ENCODE measurements at places on chromosomes 13 and 19.

- DNase-seq = no peak
Observed at GRCh38 chr13:98446234-98446621, 130.7 kb downstream of the STK24 start.

DNA sequence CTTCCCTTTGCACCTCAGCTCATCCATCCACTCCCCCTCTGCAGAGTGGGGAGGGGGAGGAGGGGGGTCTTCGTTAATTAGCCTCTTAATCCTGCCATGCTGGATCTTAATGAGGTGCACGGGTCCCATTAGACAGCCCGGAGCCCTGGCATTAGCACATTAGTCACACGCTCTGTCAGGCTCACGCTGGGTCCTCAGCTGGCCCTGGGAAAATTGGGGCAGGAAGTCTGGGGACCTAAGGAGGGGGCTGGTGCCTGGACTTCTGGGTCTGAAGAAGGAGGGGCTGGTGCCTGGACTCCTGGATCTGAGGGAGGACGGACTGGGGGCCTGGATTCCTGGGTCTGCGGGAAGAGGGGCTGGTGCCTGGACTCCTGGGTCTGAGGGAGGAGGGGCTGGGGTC lies 444 bp upstream of the NCCRP1 start:
- no peak for DNase-seq

DNA sequence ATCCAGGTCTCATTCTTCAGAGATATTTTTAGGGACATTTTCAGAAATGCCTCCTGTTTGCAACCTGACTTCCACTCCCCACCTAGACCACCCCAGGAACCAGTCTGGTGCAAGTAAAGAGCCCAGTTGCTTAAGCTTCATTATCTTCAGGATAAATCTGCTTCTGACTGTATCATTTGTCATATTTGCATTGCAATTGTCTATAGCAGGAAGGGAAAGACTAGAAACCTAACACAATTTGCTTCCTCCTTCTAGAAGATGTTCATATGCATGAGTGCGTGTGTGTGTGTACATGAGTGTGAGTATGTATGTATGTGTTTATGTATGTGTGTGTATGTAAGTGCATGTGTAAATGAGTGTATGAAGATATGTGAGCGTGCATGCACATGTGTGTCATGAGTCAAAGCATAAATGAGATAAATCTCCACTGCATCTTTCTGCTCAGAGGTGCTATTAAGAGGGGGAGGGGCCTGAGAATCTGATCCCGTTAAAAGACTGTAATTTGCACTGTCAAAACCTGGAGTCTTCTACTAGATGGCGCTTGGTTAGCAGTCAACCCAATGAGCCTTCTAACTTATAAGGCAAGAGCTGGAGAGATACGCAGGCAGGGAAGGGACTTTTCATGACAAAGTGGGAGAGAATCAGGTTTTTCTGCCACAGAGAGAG lies 178.8 kb upstream of the KL start:
- no peak for DNase-seq

GRCh38 chr19:48619692-48620585 lies 633 bp downstream of the SPHK2 start:
- no peak for DNase-seq

DNA sequence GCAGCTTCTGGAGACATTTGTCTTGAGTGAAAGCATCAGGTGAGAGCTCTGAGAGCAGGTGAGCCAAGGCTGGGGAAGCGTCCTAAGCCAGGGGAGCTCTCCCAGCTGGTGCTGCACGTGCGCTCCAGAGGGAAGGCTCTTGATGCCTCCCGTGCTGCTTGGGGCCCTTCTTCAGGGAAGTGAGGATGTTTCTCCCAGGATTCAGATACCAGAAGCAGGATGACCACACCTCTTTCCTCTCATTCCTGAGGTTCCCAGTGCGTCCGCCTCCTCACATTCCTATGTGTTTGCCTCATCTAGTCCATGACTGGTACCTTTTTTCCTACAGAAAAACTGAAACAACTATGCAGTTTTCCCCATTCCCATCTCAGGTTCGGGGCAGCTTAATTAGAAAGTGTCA lies 231.0 kb upstream of the IRS2 start:
- no peak for DNase-seq

DNA sequence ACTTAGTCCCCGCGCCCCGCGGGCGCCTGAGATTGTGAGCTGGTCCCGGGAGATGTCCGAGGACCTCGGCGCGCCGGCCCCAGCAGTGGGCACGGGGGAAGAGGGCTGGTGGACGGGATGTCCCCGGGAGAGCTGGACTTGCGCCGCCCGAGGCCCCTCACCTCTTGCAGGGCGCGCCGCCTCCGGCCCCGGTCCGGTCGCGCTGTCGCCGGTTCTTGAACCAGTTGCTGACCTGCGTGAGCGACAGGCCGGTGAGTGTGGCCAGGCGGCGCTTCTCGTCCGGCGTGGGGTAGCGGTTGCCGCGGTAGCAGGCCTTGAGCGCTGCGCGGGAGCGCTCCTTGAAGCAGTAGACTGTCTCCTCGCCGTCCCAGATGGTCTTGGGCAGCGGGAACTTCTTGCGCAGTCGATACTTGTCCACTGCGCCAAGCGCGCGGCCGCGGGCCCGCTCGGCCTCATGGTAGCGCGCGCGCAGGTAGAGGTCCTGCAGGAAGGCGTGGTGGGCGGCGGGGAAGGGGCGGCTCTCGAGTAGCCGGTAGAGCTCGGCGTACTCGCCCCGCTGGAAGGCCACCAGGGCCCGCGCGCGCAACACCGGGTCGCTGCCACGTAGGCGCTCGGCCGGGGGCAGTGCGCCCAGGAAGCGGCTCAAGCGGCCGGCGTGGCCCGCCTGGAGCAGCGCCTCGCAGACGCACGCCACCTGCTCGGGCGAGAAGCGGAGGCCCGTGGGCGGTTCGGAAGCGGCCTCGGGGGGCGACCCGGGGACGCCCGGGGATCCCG lies 984 bp downstream of the SIX5 start:
- peak; percentile 77 for DNase-seq

GRCh38 chr19:18607226-18608101 lies 865 bp upstream of the CRLF1 start:
- no peak for DNase-seq

DNA sequence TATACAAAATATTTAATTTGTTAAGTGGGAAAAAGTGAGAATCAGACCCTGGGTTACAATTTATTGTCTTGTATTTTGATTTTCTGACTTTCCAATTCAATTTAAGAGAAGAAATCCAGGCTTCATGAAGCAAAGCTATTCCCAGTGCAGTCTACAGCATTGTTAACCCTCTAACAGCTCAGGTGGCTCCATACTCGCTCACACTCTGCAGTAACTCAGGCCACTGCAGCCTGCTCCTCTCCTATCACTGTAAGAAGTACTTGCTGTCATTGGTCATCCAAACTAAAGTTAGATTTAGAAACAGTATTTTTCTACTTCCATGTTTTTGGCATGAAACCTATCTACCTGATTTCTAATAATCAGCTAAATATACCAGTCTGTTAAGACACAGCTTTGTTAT lies 830.3 kb downstream of the PCDH9 start:
- DNase-seq = no peak

- no peak for DNase-seq
Observed at GRCh38 chr13:19838865-19839275, 24.6 kb downstream of the ZMYM5 start.

DNA sequence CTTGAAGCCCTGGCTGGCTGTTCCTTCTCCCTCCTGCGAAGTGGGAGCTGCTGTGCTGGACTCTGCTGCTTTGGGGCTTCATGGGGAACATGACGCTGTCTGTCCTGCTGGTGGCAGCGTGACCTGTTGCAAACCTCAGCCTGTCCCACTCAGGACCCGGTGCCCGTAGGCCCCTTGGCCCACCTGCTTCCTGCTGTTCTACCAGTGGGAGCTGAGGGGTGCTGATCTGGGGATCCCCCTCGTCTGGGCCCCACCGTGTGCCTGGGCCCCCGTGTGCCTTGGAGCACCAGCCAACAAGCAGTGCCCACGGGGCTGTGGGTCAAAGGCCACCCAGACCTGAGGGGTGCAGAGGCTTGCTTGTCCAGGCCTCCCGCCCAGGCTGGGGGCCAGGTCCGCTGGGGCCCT lies 5.3 kb downstream of the SPPL2B start:
- DNase-seq = no peak

GRCh38 chr13:113493315-113493951 lies 2.9 kb upstream of the DCUN1D2 start:
- no peak for DNase-seq

DNA sequence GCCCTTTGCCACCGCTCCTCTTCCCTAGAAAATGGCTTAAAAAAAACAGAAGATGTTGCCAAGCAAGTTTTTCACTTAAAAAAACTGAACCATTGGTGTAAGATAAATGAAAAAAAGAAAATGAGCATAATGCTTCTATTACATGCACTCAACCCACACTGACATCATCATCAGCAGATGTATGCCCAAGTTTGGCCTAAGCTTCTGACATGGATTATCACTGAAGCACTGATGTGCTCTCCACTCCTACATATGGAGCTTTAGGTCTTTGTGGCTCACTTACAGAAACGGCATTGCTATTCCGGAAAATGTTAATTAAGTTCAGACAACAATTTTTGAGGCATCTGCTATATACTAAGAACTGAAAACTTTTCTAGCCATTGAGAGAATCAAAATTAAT lies 8.0 kb downstream of the RXFP2 start:
- DNase-seq = no peak

- DNase-seq = no peak
Observed at GRCh38 chr13:50075619-50076097, 60.4 kb downstream of the KCNRG start.

- DNase-seq = no peak
Observed at GRCh38 chr13:35822666-35823065, 308.5 kb downstream of the DCLK1 start.

DNA sequence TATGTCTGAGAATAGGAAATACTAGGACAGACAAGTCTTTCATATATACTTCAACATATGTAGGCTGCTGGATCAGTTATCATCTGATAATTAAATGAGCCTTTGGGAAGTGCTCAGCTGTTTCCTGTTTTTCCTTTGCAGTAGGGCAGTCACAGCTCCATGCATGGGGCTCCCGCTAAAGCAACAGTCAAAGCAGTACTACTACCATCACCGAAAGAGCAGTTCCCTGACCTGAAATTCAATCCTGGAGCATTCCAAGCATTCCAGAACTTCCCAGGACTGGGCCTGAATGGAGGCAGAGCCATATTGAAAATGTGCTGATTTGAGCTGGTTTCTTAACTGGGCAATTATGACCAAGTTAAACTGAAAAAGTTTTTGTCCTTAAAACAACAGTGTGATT lies 20.5 kb downstream of the MICU2 start:
- DNase-seq = no peak
